ENCODE measurements at places on chromosomes 16 and 17. TPM values are rescaled to one million over a fixed set of nuclear protein-coding genes. Genes with fewer than 3 reads are reported as not detected.
A peak's percentile ranks its signal among the peaks of the same experiment; 100 is the strongest.

KRTAP4-5 gene
- not detected for total RNA-seq

CD300H gene
- total RNA-seq: not detected

DNA sequence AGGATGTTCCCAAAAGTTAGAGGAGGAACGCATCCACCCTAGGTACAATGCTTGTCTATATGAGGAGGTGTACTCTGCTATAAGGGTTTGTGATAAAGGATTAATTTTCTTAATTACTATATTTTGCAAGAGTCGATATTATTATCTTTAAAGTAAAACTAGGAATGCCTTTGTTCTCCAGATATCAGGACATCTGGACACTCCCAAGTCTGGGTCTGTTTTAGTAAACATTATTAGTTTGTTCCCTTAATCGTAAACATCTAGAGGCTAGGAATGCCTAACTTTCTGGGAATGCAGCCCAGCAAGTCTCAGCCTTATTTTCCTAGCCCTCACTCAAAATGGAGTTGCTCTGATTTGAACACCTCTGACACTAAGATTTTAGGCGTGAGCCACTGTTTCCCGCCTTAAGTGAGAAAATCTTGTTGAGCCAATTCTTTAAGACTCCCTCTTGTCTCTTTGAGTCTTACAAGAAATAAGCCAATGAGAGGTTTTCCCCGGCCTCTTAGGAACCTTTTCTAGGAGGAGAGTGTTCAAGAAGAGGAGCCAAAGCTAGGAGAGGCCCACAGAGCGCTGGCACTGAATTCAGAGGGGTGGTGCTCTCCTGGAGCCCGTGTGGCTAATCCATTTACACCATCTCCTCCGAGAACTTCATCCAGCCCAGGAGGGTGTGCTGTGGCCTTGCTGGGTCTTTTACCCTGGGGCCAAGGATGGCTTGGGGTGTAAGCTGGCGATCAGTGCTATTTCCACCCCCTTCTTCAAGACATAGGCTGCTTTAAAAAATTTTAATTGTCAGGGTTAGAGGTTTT is 40.9 kb downstream of the SMARCE1 start:
- DNase-seq: no peak

- peak; percentile 76 for DNase-seq
Observed at GRCh38 chr16:28623172-28623711, 13.4 kb upstream of the SULT1A1 start.

GRCh38 chr17:70158180-70158579 is 11.2 kb upstream of the KCNJ2 start:
- no peak for DNase-seq

- no peak for DNase-seq
Observed at GRCh38 chr16:346587-346986, 5.9 kb downstream of the AXIN1 start.

- no peak for DNase-seq
Observed at GRCh38 chr16:54066451-54067105, 220.0 kb downstream of the IRX3 start.

DNA sequence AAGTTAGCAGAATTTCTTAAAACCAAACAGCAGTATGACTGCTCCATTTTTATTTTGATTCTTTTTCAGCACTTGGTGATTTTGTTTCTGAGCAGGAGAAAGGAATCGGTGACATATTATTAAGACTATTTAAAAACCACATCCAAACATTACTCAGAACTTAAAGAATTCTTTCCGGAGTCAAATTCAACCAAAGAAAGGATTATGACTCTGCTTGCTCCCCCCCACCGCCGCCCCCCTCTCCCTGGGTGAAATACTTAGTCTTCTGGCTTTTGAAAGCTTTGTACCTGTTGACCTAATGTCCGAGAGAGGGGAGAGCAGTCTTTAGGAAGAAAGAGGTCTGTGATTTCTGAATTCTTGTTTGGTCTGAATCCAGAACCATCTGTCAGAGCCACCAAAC is 17.9 kb upstream of the COL1A1 start:
- no peak for DNase-seq

GRCh38 chr16:10428433-10429168 is 42.7 kb downstream of the ATF7IP2 start:
- no peak for DNase-seq

GRCh38 chr17:35557353-35557752 is 3.3 kb downstream of the SLFN14 start:
- DNase-seq: no peak

GRCh38 chr16:78773291-78773702 is 673.8 kb downstream of the WWOX start:
- peak; percentile 66 for DNase-seq

DNA sequence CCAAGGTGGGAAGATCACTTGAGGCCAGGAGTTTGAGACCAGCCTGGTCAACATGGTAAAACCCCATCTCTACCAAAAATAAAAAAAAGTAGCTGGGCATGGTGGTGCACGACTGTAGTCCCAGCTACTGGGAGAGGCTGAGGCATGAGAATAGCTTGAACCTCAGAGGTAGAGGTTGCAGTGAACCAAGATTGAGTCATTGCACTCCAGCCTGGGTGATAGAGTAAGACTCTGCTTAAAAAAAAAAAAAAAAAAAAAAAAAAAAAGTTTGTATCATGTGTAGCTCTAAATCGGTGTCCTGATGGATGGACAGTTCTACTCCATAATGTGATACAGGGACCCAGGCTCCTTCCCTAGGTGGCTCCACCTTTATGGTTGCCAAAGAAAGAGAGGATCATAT is 497.1 kb upstream of the RBFOX1 start:
- no peak for DNase-seq

Measured in activated CD4-positive, alpha-beta memory T cell treated with anti-CD3 and anti-CD28 coated beads for 36 hours (primary cell).